ENCODE measurements at places on chromosomes 11 and 22.

GRCh38 chr11:70666311-70666710 lies 268.0 kb downstream of the CTTN start:
- no peak for DNase-seq

DNA sequence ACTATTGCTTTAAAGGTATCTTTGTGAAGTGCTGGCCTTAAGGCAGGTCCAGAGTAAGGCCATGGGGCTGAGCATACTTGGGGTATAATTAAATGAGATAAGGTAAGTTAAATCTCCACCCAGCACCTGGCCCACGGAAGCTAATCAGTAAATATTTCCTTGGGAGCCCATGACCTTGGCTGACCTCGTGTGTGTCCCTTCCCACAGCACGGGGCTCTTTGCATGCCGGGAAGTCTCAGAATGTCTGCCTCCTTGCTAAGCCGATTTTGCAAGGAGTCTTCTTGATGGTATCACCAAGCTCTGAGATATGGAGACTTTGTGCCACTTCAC lies 46.5 kb downstream of the ADM start:
- no peak for DNase-seq

DNA sequence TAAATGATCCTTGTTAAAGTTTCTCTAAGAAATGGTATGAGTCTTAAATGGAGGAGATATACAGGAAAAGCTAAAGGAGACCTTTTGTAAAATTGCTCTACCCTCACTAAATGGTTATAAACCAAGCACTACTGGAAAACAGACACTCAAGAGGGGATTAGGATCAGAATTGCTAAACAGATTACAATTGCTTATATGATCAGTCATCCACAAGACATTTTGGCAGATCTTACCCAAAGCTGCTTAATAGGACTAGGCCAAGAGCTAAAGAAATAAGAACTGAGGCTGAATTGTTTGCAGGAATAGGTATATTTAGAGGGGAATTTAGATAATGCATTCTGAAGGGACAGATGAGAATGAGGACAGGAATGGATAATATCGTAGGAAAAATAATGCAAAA lies 9.5 kb downstream of the HARBI1 start:
- no peak for DNase-seq

DNA sequence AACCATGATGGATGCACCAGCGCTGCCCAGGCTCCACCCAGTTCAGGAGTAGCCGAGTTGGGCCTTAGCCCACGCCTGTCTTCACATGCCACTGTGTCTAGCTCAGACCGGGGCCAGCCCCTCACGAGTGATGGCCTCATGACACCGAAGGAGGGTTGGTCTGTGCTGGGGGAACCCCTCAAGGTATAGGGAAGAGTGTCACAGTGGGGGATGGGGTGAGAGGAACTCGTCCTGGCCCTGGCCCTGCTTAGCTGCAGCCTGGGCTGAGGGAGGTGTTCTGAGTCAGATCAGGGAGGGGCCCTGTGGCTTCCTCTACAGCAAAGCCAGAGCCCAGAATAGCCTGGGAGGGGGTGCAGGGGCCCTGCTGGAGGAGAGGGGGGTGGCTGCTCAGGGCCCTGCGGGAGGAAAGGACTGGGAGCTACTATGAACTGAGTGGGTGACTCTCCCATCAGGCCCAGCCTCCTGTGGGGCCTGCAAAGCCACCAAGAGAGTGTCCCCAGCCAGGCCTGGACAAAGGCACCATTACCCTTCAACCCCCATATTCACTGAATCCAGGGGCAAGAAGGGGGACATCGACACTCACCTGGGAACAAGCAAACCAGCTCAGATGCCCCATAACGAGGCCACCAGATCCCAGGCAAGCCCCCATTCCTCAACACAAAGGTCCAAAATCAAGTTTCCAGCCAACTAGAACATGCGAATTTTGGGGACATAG lies 41.2 kb downstream of the IGLL5 start:
- DNase-seq = no peak

- no peak for DNase-seq
Observed at GRCh38 chr11:64776425-64776824, 1.9 kb downstream of the SF1 start.

- no peak for DNase-seq
Observed at GRCh38 chr22:27212617-27213177, 555.3 kb downstream of the MIAT start.

GRCh38 chr22:43142880-43143562 lies at the start of gene MCAT:
MCAT (minus strand) TSS chr22:43143398; CDS start chr22:43143348, 50 bp downstream.
- DNase-seq = peak; percentile 75

- DNase-seq = no peak
Observed at GRCh38 chr11:108909921-108910320, 245.1 kb downstream of the DDX10 start.

GRCh38 chr11:61144511-61145179 lies 16.6 kb downstream of the VPS37C start:
- DNase-seq = no peak

GRCh38 chr22:36728505-36728904 lies 25.0 kb upstream of the CACNG2 start:
- DNase-seq = no peak

GRCh38 chr11:86938203-86938899 lies 16.8 kb downstream of the FZD4 start:
- no peak for DNase-seq

DNA sequence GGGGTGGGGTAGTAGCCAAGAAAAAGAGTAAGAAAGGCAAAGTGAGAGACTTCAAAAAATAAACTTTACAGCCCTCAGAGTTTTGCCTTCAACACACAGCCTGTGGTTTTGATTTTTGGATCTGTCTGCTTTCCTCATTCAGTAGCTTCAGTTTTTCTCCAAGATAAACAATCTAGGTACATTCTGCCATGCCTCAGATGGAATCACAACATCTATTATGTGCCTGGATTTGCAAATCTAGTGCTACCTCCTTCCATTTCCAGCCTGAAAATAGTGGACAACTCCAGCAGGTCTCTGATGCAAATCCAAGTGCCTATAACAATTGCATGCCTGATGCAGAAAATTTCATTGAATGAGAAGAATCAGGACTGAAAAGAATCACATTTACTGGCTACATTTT lies 206.6 kb upstream of the GUCY1A2 start:
- DNase-seq = no peak

GRCh38 chr11:14248580-14248981 lies 110.4 kb downstream of the RRAS2 start:
- DNase-seq = no peak

- DNase-seq = no peak
Observed at GRCh38 chr11:104736502-104736901, 161.8 kb downstream of the CASP12 start.

DNA sequence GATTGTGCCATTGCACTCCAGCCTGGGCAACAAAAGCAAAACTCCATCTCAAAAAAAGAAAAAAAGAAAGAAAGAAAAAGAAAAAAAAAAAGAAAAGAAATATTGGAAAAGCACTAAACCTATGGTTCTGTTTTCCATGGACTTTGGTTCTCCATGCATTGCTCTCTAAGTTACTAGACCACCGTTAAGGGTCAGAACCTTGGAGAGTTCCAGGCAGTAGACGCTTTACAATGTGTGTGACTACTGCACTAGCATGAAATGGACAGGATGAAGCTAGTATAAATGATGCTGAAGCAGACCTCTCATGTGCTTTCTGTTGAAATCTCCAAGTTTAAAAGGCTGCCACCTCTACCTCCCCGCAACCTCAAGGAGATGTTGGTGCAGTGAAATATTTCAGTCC lies 63.5 kb downstream of the SIK2 start:
- DNase-seq = no peak

GRCh38 chr11:17563961-17564686 lies 17.1 kb downstream of the OTOG start:
- no peak for DNase-seq

DNA sequence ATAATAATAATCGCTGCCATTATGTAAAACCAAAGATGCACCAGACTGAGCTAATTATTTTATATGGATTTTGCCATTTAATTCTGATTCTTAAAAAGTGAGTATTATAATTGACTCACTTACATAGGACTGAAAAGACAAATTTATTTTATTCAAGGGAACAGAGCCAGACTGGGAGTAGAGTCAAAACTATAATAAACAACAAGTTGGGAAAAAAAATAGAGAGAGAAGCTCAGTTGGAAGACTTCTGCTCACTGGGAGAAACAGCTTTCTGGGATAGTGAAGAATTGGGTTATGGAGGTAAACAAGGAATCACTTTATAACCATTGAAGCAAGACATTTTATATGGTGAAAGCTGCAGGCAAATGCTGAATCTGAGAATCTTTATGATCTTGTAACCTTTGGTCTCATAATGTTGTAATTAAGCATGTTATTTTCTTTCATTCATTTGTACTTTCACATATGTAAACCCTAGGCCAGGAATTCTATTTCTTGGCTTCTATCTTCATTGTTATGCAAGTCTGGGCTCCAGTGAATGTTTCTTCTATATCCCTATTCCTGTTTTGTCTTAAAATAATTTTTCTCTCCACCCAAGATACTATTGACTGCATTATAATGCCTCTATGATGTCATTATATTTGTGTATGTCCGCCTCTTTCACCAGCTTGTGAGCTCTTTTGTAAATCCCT lies 725.3 kb upstream of the CCDC179 start:
- no peak for DNase-seq

GRCh38 chr11:9377036-9377435 lies 7.4 kb upstream of the IPO7 start:
- no peak for DNase-seq

DNA sequence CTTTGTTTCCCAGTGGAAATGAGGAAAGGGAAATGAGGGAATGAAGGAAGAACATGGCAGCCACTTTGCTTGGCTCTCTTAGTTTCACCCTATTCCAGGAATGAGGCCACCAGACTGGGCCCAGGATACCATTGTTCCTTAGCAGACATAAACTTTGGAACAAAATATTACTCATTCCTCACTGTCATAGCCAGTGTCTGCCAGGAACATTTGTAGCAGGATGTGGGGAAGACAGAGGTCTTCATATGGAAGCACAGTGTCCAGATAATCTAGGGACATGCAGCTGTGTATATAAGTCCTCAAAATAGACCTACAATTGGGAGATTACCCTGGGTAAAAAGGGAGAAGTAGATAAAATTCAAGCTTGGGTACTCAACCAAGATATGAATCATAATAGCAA lies 15.2 kb upstream of the FUT4 start:
- no peak for DNase-seq

DNA sequence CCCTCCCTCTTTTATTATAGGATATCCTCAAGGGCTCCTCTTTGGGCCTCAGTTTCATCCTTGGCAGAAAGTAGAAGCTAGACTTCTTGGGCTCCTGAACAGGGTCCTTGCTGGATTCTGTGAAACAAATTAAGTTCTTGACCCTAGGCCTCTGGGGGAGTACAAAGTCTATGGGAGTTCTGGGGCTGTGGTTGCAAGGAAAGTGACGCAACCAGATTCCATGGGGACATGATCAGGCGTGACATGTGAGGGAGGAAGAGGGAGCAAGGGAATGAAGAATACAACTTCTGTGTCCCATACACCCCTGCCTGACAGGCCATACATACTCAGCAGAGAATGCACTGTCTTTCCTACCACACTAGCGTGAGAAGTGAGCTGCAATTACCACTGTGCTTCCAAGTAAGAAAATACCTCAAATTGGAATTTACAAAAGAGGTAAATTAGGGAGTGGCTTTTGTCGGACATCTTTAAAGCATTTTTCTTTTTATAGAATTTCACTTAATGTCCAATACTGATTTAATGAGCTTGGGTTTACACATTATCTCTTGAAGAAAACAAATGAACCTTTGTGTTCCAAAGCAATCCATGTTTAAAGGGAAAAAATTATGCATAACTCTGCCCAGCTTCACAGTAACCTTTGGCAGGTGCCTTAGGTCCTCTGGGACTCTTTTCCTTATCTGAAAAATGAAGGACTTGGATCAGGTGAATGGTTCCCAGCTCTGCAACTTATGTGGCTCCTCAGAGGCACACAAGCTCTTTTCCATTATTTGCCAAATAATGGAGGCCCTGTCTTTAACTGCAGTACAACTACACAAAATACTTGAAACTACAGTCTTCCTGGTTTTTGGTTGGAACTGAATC lies 38.9 kb downstream of the LIMK2 start:
- no peak for DNase-seq

- DNase-seq = no peak
Observed at GRCh38 chr11:403021-403760, 9.2 kb downstream of the PKP3 start.

GRCh38 chr22:47837703-47838102 lies 1075.3 kb downstream of the TBC1D22A start:
- DNase-seq = no peak

DNA sequence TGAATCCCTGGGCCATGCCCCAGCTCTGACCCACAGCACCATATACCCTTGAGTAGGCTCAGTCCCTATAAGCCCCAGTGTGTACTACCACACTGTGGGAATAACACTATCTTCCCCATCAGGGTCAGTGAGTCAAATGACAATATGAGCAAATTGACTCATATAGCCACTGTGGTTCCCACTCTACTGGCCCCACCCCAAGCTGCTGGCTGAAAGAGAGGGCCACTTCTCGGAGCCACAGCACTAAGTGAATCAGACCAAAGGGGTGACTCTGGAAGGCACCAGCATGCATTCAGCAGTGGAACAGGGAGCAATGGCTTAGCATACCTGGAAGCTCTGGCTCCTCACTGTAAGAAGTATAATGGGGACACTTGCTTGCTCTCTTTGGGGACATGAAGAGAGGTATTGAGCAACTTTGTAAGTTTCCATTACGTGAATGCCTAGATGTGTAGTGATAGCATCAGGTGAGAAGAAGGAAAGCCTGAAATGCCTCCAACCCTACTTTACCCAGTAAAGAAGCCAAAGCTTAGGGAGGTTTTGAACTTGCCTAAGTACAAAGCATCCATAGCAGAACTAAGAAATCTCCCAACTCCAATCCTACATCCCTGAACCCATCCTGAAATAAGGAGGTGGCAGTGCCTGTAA lies 13.5 kb downstream of the CD59 start:
- DNase-seq = no peak

GRCh38 chr11:355581-356458 lies 13.5 kb upstream of the B4GALNT4 start:
- peak; percentile 79 for DNase-seq

- no peak for DNase-seq
Observed at GRCh38 chr11:17932472-17932871, 80.4 kb downstream of the SERGEF start.

DNA sequence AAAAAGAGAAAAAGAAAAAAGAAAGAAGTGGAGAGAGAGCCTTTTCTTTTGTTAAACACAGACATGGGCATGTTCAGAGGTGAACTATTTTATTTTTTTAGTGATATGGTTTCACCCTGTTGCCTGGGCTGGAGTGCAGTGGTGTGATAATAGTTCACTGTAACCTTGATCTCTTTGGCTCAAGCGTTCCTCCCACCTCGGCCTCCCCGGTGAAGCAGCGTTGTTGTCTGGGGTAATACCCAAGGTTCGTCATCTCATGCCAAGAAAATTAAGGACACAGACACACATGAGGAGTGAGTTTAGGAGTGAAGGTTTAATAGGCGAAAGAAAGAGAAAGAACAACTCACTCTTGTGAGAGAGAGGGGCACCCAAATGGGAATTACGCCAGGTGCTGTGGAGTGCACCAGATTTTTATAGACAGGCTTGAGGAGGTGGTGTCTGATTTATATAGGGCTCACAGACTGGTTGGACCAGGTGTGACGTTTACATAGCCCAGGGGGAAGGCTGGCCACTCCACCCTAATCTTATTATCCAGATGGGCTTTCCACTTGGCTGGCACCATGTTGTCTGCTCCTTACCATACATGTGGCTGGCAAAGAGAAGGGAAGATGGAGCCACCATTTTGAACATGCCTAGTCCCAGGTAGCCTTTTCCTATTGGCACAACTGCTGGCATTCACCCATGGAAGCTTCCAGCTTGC lies 42.3 kb downstream of the GRAMD1B start:
- DNase-seq = no peak

Measured in stimulated activated CD4-positive, alpha-beta T cell treated with anti-CD3 and anti-CD28 coated beads, Interleukin-15, amount 100 ng/mL, for 1 hour (primary cell).